ENCODE measurements at places on chromosomes 12 and 14.

DNA sequence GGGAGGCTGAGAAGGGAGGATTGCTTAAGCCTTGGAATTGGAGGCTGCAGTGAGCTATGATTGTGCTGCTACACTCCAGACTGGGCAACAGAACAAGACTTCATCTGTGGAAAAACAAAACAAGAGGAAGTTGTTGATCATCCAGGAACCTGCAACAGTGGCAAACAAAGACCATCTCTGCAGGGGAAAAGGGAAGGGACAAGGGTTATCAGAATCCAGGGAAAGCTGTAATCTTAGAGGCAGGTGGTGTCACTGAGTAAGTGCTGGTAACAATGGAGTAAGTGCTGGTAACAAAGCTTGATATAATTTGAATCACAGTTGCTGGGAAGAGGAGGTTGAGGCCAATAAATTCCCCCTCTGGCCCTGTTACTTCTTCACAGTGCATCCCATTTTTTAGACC lies 27.5 kb upstream of the DCN start:
- no peak overlapping the region for H3K4me3 ChIP-seq
- H3K27me3 ChIP-seq, result no peaks in the 10 kb centered on the region
- H3K27ac ChIP-seq, result no peak overlapping the region
- DNase-seq, result no peak
- no peaks in the 10 kb centered on the region for H3K4me1 ChIP-seq
- no peaks in the 10 kb centered on the region for H3K36me3 ChIP-seq

- H3K4me3 ChIP-seq, result no peak overlapping the region
- no peaks in the 10 kb centered on the region for H3K27me3 ChIP-seq
- no peak overlapping the region for H3K27ac ChIP-seq
- no peaks in the 10 kb centered on the region for H3K4me1 ChIP-seq
- H3K36me3 ChIP-seq, result no peaks in the 10 kb centered on the region
Observed at GRCh38 chr12:129877411-129877810, 26.4 kb downstream of the TMEM132D start.

DNA sequence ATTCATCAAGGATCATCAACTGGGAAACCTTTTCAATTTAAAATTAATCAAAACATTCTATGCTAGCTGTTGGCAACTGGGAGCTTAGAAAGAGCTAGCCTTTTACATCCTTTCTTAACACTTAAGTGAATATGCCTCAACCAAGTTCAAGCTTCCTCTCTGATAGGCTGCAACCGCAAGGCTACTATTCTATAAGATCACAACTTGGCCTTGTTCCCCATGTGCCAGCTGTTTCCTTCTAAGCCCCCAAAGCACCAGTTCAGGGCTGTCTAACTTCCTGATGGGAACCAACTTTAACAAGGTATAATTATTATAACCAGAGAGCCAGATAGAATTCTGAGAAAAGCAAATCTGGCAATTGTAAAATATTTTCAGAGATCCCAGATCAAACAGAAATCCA lies 37.0 kb downstream of the KCNC2 start:
- no peak overlapping the region for H3K27ac ChIP-seq
- no peaks in the 10 kb centered on the region for H3K36me3 ChIP-seq
- H3K4me1 ChIP-seq, result no peaks in the 10 kb centered on the region
- no peak overlapping the region for H3K4me3 ChIP-seq
- no peaks in the 10 kb centered on the region for H3K27me3 ChIP-seq

DNA sequence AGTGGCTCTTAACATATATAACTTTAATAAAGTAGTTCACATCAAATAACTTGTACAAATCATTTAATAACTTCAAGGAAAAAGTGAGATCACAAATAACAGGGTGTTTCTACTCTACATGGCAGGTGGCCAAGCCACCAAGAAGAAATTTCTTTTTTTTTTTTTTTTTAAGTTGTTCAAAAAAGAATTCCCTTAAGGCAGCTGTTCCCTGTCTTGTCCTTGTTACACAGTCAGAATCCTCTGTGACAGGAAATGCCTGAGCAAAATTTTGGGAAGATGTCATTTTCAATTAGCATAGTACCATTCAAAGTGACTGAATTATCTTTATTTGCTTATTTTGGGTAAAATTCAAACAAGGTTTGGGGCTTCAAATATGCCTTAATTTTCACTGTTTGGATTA lies 79.4 kb downstream of the LIN7A start:
- H3K4me1 ChIP-seq, result no peaks in the 10 kb centered on the region
- no peaks in the 10 kb centered on the region for H3K27me3 ChIP-seq
- H3K27ac ChIP-seq, result no peak overlapping the region
- H3K4me3 ChIP-seq, result no peak overlapping the region

Measured in activated naive CD4-positive, alpha-beta T cell treated with anti-CD3 and anti-CD28 coated beads, Interleukin-2, amount 10 ng/mL, durations not matched to agents 7 days and 5 days (primary cell).